ENCODE measurements at places on chromosomes 7 and 10. TPM values are rescaled to one million over a fixed set of nuclear protein-coding genes. Genes with fewer than 3 reads are reported as not detected.

Gene NKX1-2
- 0.07 TPM for total RNA-seq

Gene HOXA5
- 18.7 TPM for total RNA-seq

Gene TBC1D12
- 21.0 TPM for total RNA-seq

Gene PEX1
- 18.4 TPM for total RNA-seq

GRCh38 chr7:99089914-99090629 is 53.8 kb downstream of the SMURF1 start:
- no peak for DNase-seq

GRCh38 chr10:21293518-21294356 is 231.7 kb downstream of the SKIDA1 start:
- no peak for DNase-seq

DNA sequence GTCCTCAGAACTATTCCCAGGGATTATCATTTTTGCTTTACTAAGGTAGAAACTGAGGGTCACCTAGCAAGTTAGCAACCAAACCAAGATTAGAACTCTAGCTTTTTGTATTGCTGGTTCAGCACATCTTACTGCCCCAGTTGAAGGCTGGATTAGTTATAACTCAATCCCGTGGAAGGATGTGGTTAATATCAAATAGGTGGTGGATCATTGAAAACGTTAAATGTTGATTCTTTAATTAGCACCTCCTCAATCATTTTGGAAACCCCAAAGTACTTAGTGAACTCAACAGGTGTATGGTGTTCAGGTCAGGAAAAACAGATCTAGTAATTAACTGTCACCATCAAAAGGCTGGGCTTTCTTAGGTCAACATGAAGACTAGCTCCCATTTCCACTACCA is 152.4 kb downstream of the ARID5B start:
- DNase-seq: no peak
